ENCODE measurements at places on chromosomes 12 and 14.

- no peak for DNase-seq
Measured at GRCh38 chr12:8912914-8913313, 1.4 kb upstream of the PHC1 start.

- no peak for DNase-seq
Measured at GRCh38 chr12:109858764-109859163, 21.6 kb downstream of the GLTP start.

DNA sequence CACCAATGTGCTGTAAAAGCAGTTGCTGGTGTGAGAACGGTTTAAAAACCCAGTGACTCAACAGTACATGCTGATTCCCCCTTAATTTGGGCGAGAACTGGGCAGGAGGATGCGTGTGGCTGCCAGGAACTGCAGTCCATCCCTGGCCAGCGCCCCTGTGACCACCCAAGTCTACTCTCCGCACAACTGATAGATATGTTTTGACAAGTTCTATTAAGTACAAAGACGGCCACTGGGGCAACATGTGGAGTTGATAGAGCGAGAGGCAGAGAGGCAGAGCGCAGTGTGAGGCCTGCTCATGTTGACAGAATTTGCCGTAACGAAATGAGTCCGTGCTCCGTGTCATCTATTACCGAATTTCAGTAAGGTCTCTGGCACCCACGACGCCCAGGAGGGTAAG, 855.0 kb downstream of the BCL11B start:
- no peak for DNase-seq

DNA sequence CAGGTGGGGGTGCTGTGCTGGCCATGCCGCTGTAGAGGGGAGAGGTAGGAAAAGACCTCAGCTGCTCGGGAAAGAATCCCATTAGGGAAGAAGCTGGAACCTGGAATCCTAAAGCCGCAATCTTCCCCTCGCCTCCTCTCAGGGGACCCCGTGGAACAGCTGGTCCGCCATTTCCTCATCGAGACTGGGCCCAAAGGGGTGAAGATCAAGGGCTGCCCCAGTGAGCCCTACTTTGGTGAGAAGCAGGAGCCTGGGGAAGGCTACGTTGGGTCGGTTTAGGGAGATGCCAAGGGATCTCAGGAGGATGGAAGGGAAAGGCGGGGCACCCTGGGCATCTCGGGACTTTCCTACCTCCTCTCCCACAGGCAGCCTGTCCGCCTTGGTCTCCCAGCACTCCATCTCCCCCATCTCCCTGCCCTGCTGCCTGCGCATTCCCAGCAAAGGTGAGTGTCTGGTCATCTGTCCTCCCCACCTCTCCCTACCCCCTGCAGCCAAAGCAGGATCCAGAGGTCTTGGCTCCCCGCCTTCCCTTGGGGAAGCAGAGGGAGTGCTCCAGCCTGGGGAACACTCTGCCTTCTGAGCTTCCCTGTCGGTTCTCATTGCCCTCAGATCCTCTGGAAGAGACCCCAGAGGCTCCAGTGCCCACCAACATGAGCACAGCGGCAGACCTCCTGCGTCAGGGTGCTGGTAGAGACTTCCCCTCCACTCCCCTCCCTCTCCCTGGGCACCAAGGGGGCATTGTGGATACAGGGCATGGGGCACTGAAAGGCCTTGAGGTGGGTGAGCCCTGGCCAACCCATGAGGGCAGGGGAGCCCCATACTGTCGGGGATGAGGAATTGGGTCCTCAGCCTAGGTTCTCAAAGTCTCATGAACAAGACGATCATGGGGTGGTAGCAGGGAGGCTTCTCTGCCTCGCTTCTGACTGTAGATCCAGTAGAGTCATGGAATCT, 12.4 kb downstream of the TNS2 start:
- DNase-seq = no peak

DNA sequence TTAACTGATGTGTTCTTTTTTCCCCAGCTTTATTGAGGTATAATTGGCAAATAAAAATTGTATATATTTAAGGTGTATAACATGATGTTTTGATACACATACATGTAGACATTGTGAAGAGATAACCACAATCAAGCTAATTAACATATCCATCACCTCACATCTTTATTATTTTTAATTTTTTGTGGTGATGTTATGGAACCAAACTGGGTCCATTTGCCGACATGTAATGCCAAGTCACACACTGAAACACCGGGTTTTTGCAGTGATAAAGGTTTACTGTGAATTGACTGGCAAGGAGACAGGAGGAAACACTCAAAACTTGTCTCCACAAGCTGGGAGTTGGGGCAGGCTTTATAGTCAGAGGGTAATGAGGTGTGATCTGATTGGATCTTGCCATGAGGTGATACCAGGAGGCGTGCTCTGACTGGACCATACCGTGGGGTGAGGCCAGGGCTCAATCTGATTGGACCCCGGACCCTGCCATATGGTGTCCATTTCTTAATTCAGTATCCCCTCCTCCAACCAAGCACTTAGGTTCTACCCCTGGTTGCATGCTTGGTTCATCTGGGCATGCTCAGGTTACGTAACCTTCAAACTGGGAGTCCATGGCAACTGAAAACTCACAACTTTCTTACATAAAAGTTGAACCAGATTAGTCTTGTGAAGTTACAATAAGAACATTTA, 11.8 kb upstream of the WSCD2 start:
- DNase-seq = no peak

DNA sequence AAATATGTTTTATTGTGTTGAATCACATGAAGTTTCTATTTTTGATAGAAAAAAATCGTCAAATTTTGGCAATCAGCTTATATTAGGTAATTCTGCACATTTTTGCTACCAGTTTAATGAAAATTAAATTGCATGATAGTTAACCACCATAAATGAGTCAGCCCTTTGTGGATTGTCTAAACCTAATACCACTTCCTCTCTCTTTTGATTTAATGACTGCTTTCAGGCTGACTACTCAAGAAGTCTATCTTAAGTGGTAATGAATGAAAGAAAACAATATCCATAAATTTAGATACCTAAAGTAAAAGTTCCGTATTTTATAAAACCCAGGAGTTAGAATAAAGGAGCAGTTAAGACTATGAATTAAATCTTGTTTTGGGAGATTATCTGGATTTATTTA, 450.5 kb downstream of the TMEM117 start:
- DNase-seq = no peak

DNA sequence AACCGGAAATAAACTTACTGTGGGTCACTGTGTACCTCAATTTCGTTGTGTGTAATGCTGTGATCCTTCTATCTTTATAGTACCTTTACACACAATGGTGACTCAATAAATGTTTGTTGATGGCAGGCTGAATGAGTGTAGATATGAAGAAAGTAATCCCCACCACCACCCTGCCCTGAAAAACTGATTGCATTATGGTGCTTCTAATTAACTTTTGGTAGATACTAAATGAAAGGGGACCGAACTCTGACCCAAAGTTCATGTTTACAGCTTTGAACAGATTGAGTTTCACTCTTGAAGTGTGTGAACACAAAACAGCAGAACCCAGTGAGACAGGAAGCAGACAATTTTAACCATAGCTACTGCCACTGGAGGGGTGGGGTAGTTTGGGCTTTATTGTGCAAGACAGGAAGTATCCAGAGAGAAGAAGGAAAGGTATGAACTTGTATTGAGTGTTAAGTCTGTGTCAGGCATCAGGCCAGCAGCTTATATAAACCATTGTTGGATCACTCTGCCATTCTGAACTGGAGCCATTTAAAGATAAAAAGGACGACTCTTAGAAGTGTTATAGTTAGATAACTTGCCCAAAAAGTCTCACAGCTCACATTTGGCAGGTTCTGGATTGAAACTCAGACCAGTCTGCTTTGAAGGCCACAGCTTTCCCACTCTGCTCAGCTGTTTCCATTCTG, 197.0 kb upstream of the AMIGO2 start:
- DNase-seq = peak; percentile 13

GRCh38 chr12:105832806-105833205, 305.9 kb downstream of the NUAK1 start:
- DNase-seq = no peak

- DNase-seq = peak; percentile 23
Measured at GRCh38 chr14:101480022-101480746, 81.1 kb upstream of the DIO3 start.

DNA sequence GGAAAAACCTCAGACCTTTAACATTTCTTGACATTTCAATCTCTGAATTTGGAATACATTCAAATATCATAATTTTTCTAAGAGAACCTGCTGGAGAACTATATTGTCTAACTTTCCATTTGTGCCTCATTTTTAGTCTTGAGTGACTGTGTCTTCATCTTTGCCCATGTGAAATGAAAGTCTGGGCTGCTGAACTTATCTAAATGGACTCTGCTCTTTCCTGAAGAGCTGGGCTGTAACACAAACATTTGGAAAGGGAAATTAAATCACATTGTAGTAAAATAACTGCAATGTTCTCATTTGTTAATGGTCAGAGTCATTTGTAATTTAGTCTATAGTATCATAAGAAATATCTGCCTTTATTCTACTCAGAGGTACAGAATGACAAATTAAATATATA, 373.1 kb downstream of the LRIG3 start:
- DNase-seq = no peak

- no peak for DNase-seq
Measured at GRCh38 chr12:96297504-96297903, 102.7 kb downstream of the CDK17 start.

GRCh38 chr12:292186-292585, 29.6 kb upstream of the SLC6A13 start:
- no peak for DNase-seq

GRCh38 chr12:106885026-106885425, 70.7 kb upstream of the TMEM263 start:
- no peak for DNase-seq

DNA sequence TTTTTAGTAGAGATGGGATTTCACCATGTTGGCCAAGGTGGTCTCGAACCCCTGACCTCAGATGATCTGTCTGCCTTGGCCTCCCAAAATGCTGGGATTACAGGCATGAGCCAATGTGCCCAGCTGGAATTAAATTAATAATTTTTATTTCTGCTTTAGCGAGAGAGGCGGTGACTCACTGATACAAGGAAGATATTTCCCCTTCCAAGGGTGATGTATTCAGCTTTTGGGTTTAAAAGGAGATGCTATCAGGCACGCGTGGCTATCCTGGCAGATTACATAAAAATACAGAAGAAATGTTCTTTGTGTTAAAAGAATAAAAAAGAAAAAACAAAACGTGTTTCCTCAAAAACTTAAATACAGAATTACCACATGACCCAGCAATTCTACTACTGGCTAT, 12.4 kb upstream of the P2RX7 start:
- DNase-seq = no peak

GRCh38 chr12:24921251-24922038, 27.5 kb downstream of the BCAT1 start:
- DNase-seq = no peak

- peak; percentile 79 for DNase-seq
Measured at GRCh38 chr12:99151744-99152143, 495.8 kb upstream of the GARIN6 start.

Measured in NCI-H1417 (cell line).